Thymus (tissue), 14 donors: ENCODE measurements at places on chromosomes 16 and 17. TPM values are rescaled to one million over a fixed set of nuclear protein-coding genes. Genes with fewer than 3 reads are reported as not detected.

DNA sequence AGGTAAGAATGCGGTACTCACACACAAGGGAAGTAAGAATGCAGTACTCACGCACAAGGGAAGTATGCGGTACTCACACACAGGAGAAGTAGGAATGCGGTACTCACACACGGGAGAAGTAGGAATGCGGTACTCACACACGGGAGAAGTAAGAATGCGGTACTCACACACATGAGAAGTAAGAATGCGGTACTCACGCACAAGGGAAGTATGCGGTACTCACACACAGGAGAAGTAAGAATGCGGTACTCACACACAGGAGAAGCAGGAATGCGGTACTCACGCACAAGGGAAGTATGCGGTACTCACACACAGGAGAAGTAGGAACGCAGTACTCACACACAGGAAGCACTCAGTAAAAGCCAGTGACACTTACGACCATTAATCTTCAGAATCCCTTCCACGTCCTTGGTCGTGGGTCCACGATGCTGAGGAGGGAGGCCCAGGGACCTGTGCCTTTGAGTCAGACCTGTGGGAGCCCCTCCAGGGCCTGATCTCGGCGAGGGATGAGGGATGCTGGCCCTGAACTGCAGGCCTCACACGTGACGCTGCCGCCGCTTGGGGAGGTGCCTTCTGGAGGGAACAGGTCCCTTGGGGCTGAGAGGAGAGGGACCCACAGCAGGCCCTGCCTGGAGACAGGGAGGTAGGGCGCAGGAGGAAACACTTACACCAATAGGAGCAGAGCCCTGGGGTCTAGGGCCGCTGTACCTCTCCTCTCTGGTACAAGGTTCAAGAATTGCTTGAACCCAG, 20.2 kb downstream of the ABR start:
- no peaks in the 10 kb centered on the region for H3K36me3 ChIP-seq
- H3K4me1 ChIP-seq = no peaks in the 10 kb centered on the region
- no peak overlapping the region for H3K27ac ChIP-seq
- no peak for DNase-seq
- H3K27me3 ChIP-seq = no peaks in the 10 kb centered on the region

DNA sequence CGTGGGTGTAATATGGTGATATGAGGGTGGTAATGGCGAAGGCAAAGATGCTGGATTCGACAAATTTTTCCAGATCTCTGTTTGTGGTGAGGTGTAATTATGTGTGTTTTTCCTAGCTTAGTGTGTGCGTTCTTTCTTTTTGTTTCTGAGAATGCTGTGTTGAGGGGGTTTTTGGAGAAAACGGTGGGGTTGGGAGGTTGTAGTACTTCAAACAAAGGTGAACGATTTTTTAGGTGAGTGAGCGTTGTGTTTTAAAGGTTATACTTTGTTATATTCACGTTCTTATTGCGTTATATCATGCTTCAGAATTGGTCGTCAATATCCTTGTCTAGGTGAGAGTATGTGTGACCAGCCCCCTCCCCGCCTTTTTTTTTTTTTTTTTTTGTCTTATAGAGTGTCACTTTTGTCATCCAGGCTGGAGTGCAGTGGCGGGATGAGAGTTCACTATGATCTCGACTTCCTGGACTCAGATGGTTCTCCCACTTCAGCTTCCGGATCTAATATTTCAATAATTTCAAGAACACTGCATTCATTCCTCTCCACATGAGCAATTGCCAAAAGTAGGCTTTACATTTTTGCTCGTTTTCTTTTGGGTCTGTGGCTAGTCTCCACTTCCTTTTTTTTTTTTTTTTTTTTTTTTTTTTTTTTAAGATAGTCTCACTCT, 82.2 kb upstream of the RNU2-1 start:
- H3K4me1 ChIP-seq = no peaks in the 10 kb centered on the region
- no peaks in the 10 kb centered on the region for H3K36me3 ChIP-seq
- H3K27me3 ChIP-seq = no peaks in the 10 kb centered on the region
- H3K4me3 ChIP-seq = no peak overlapping the region
- DNase-seq = no peak

- DNase-seq = no peak
- no peaks in the 10 kb centered on the region for H3K36me3 ChIP-seq
- H3K27ac ChIP-seq = no peak overlapping the region
- no peak overlapping the region for H3K4me3 ChIP-seq
- peaks cover 5% of the 10 kb centered on the region for H3K4me1 ChIP-seq
These were observed 200.5 kb upstream of the NLRP1 start for GRCh38 chr17:5784791-5785190.

DNA sequence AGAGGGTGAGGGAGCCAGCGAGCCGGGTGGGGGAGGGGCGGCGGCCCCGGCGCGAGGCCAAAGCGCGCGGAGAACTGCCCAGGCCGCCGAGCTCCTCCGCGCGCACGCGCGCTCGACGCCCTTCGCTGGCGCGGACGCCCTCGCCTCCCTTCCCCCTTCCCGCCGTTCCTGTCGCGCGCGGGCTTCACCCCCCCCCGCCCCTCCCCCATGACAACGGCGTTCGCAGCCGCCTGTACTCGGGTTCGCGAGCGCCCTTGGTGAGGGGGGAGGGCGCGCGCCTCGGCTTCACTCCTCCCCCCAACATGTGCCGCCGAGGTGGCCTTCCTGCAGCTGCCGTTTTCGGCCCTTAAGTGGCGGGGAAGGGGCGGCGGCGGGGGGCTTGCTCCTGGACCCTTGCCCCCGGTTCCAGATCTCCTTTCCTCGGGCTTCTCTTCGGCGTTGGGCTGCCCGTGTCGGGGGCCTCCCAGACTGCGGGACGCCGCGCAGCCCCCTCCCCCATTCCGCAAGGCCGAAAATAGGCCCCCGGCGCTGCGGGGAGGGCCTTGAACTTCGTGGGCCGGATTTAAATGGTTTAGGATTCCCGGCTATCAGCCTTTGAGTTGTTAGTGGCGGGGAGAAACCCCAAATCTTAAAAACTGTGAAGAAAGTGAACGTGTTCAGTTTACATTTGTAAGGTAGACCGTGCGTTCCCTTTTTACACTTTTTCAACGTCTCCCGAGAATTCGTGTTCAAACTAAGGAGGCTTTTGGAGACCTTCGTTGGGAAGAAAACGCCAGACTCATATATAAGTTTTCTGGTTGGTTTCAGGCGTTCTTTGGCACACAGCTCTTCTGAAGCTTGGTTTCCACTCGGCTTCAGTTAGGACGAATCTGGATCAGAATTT, 653 bp downstream of the SRRM2 start:
- H3K36me3 ChIP-seq = peaks cover 29% of the 10 kb centered on the region
- H3K27me3 ChIP-seq = no peaks in the 10 kb centered on the region
- peak overlapping the region; percentile 100 for H3K27ac ChIP-seq

GRCh38 chr16:51035110-51035498, 116.0 kb downstream of the SALL1 start:
- H3K36me3 ChIP-seq = no peaks in the 10 kb centered on the region
- DNase-seq = no peak
- no peaks in the 10 kb centered on the region for H3K27me3 ChIP-seq
- no peaks in the 10 kb centered on the region for H3K4me1 ChIP-seq
- no peak overlapping the region for H3K27ac ChIP-seq

DNA sequence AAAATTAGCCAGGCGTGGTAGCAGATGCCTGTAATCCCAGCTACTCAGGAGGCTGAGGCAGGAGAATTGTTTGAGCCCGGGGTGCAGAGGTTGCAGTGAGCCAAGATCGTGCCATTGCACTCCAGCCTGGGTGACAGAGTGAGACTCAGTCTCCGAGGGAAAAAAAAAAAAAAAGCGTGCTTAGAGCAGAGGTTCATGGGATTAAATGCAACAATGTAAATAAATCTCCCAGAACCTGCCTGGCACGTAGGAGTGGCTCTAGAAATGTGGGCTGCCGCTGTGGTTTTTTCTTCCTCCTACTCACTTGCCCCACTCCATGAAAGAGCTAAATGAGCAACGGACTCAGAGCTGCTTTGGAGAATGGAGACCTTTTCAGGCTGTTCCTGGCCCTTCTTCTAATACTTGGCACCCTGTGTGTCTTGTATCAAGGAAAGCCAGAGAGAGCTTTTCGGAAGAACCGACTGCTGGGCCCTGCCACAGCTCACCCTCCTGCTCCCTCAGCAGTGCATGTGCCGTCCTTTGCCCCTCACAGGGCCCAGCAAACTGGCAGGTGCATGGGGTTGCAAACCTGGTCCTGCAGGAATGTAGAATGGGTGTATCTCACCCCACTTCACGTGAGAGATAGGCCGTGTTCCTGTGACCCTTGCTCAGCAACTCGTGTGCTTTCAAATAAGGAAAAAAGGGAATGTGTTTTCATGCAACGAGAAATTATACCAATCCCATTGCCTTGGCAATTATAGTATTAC, 52.0 kb downstream of the LDHD start:
- peak overlapping the region; percentile 45 for H3K4me3 ChIP-seq
- H3K27ac ChIP-seq = peak overlapping the region; percentile 98
- H3K4me1 ChIP-seq = peaks cover 69% of the 10 kb centered on the region
- no peaks in the 10 kb centered on the region for H3K36me3 ChIP-seq
- no peaks in the 10 kb centered on the region for H3K27me3 ChIP-seq
- DNase-seq = no peak

- no peaks in the 10 kb centered on the region for H3K27me3 ChIP-seq
- no peak overlapping the region for H3K4me3 ChIP-seq
- H3K36me3 ChIP-seq = peaks cover 32% of the 10 kb centered on the region
- H3K27ac ChIP-seq = no peak overlapping the region
These were observed 12.7 kb downstream of the MNT start for GRCh38 chr17:2388020-2388682.

- DNase-seq = no peak
- no peaks in the 10 kb centered on the region for H3K4me1 ChIP-seq
- peaks cover 15% of the 10 kb centered on the region for H3K36me3 ChIP-seq
These were observed 10.8 kb upstream of the ASB16 start for GRCh38 chr17:44159519-44160210.

DNA sequence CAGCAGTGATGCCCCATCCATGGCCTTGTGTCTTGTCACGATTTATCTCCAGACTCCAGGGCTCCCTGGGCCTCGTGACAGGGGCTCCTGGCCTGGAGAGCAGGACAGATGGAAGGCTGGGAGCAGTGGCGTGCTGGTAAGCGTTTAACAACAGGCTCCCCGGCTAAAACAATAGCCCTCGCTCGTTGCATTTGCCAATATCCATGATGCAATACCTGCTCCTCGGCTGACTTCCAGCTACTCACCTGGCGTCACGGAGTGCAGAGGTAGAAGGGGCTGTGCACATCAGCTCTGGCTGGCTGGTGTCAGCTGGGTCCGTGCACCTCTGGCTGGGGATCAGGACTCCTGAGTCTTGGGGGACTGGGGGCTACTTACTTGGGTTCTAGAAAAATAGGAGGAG, 1.5 kb upstream of the BICDL2 start:
- peaks cover 65% of the 10 kb centered on the region for H3K27me3 ChIP-seq
- H3K4me1 ChIP-seq = peaks cover 2% of the 10 kb centered on the region
- H3K36me3 ChIP-seq = no peaks in the 10 kb centered on the region
- no peak for DNase-seq
- H3K4me3 ChIP-seq = no peak overlapping the region
- H3K27ac ChIP-seq = no peak overlapping the region

SOX9 gene
- 0.19 TPM for total RNA-seq

RBL2 gene
- 84.5 TPM for total RNA-seq

GPR179 gene
- 0.05 TPM for total RNA-seq
